ENCODE measurements at places on chromosomes 2 and 18.

DNA sequence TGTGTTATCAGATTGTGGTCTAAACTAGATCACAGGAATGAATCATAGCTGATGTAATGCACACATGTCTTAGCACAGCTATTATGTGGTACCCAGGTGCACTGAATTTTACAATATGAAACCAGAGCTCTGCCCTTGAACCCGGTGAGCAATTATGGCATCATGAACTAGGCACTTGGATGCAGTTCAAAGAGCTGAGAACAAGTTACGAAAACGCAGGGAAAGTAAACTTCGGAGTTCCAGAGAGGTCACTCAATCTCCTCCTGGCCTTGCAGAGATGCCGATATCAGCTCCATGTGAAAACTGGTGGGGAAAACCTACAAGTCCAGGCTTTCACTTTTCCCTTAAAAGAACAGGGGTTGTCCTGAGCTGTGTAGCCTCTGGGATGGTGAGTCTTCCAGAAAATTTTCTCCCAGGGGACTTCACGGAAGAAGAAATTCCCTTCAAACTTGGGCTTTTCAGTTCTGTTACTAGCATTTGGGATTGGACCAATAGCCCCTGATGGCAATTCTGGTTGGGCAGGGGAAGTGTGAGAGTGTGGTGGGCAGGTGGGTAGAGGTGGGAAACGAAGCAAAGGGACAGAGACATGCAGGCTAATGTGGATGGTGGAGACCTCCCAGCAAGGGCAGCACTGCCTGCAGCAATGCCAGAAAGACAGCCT lies 71.1 kb upstream of the SH3BP4 start:
- no peak for DNase-seq

- DNase-seq = no peak
Observed at GRCh38 chr2:232486558-232487384, 863 bp downstream of the ECEL1 start.

DNA sequence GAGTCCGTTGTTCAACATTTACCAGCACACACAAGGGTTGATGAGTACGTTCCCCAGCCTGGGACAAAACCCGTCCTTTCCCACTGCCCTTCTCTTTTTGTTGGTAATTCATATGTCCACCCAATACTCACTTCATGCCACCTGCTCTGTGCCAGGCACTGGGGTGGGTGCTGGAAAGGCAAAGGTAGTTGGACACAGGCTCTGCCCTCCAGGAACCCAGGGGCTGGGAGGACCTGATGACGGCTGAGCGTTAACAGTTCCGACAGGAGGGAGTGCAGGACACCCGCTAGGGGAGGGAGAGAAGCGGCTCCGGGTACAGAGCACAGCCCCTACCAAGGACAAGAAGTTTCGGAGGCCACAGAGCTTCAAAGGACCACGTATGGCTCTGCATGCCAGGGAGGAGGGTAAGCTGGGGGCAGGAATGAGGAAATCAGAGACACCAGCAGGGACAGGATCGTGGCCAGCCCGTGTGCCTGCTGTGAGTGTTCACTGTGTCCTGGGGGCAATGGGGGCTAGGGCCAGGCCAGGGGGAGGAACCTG lies 134.1 kb upstream of the GPC1 start:
- DNase-seq = no peak

GRCh38 chr18:34859496-34859895 lies 149.4 kb downstream of the DTNA start:
- DNase-seq = no peak

DNA sequence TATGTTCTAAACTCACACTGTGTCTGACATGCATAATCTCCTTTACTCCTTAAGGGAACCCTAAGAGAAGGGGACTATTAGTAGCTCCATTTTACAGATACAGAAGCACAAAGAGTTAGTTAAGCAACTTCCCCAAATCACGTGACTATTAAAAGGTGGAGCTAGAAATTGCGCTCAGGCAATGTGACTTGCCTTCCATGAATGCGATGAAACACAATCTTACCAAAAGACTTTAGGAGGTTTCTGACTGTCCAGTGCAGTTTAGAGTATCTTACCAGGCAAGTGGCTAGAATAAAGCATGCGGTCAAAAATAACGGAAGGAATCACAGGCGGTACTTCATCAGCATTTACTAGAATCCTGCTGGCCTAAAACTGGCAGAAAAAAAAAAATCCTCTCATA lies 70.4 kb downstream of the ZNF521 start:
- DNase-seq = no peak

DNA sequence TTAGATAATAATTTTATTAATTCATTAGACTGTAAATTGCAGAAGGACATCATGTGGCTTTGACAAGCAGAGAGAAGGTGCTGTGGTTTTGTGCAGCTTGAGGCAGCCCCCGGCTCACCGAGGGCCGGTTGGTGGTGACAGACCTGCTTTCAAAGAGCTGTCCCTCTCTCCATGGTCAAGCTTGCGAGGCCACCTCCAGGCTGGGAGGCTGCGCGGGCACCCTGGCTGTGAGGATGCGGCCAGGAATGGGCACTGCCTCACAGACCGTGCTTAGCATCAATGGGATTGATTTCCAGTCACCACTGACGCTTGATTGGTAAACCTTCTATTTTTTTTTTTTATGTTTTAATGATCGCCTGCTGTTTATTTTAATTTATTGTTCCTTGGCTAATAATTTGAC lies 690.9 kb downstream of the GALR1 start:
- DNase-seq = no peak

GRCh38 chr2:206225435-206226232 lies 48.8 kb upstream of the ZDBF2 start:
- DNase-seq = no peak

DNA sequence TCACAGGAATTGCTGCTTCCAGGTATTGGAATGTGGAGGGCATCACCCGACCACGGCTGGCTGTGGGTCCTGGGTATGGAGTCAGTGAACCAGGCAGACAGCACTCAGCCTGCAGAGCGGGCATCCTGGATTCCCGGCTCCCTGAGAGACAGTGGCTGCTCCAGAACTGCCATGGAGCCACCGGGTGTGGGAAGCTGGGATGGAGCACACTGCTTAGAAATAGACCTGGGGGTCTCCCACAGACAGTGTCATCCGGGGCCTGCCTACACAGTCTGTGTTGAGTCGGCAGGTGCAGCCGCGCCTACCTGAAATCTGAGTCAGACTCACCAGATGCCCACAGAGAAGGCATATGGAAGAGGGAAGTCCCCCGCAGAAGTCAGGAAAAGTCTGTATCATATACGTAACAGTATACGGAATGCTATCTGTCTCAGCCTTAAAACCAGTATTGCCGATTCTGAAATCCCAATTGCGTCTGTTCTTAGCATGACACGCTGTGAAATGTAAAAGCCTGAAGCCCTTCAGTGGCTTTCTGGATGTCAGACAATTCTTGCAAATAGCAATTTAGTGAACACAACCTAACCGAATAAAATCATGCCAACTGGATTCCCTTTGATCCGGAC lies 509.7 kb upstream of the MYT1L start:
- DNase-seq = no peak

DNA sequence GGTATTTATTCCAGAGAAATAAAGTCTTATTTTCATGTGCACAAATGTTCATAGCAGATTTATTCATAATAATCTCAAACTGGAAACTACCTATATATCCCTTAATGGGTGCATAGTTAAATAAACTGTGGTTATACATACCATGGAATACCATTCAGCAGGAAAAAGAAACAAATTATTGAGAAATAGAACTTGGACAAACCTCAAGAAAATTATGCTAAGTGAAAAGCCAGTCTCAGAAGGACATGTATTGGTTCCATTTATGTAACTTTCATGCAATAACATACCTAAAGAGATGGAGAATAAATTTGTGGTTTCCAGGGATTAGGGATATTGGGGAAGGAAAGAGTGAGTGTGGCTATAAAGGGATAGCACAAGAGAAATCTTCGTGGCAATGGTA lies 452.6 kb downstream of the SETBP1 start:
- DNase-seq = no peak

DNA sequence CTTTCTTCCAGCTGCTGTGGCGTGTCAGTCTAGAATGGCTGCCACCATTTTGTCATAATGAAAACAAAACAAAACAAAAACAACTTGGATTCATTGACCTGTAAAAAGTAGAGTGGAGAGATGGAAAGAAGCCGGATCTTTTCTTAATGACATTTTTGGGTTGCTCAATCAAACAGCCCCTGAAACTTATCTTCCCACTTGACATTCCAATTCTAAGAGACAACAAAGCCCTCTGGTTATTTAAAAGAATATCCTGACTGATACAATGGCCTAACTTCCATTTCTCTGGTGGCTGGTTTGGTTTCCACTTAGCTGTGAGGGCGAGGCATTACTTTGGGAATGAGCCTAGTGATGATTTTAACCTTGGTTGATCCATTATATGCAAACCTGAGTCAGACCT lies 123.7 kb downstream of the AQP4 start:
- DNase-seq = no peak

- DNase-seq = peak; percentile 66
Observed at GRCh38 chr2:210169516-210170195, 1.6 kb downstream of the KANSL1L start.

DNA sequence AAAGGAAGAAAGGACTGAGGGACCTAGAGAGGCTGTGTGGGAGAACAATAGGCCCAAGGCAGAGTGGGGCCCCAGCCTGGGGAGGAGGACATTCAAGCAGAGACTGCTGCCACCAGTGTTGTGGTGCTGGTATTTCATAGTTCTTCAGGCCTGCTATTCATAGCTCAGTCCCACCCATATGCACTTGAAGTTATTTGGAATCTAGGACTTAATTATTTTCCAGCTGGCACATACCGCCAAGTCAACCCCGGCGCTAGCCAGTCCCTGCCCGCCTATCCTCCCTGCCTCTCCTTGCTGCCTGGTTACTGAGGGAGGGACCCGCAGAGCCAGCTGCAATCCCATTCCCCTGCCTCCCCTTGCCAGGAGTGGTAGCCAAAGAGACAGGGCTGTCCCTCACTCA lies 141.2 kb downstream of the CABLES1 start:
- DNase-seq = no peak

DNA sequence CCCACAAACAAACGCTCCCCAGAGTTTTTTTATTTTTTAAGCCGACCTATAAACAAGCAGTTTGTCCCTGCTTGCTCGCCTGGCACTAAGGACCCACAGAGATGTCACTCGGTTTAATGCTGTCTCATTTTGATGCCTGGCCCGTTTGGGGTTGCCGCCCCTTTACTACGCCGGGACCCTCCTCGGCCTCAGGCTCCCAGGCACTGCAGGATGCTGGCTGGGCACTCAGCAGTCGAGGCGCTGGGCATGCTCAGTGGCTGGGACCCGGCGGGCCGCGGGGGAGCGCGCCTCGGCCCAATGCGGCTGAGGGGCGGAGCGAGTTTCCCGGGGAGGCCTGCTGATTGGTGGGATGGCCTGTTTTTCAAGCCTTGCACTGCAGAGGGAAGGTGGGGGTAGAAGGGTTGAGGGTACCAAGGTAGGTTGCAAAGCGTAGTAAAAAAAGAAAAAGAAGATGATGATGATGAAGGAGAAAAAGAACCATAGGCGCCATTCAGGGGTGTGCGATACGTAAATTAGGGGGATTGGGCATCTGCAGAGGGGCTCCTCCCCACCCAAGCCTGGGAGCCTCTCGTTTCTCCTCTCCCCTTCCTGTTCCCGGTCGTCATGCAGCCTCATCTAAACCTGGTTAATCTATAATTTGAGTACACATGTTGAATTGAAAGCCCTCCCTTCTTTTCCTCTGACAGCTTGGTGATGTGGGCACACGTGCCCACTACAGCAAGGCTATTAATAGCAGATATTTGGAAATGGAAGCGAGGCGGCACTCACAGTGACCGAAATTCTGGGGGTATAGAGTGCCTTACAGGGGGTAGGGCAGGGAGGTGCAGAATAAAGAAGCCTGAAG lies 1.5 kb upstream of the IRS1 start:
- DNase-seq = peak; percentile 93
